ENCODE measurements at places on chromosomes 1 and 21.

DNA sequence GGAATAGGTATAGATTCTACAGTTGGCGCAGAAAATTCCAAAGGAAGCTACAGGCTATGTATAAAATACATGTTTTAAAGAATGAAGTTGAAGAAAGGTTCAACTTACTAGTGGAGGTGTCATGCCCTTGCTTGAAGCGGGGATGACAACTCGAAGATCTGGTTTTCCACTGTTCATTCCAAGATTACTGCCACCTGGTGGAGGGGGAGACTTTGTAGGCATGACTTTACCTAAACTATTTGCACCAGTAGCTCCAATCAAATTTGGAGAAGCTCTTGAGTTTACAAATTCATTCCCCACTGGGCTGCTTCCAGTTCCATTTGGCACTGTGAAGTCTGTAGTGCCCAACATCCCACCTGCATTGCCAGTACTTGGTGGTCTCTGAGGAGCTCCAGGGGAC lies 81.7 kb downstream of the AXDND1 start:
- DNase-seq, result no peak

DNA sequence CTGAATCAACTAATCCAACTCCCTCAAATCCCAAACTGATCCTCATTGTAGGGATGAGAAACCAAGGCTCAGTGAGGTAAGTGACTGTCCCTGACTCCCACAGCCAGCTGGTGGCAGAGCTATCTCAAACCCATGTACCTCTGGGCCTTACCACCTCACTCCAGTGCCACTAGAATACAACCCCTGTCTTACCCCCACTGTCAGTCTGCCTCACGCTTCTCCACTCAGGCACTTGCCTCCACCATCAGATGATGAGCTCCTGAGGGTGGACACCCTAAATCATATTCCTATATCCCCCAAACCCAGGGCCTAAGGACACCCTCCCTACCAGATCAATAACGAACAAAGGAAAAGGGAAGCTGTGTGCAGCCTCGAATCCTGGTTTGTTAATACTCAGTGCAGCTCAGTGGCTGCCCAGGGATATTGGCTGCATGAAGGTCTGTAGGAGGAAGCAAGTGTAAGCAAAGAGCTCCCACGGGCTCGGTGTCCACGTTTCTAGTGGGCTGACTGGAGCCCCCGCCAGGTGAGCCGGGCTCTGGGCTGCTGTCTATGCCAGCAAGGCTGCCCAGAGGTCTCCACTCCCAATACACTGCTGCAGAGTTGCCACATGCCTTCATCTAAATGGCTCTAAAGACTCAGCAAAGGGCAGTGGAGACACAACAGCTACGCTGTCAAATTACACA lies 533.4 kb downstream of the MATN1 start:
- DNase-seq, result no peak

- DNase-seq, result no peak
Measured at GRCh38 chr1:239537795-239538194, 151.4 kb downstream of the CHRM3 start.

DNA sequence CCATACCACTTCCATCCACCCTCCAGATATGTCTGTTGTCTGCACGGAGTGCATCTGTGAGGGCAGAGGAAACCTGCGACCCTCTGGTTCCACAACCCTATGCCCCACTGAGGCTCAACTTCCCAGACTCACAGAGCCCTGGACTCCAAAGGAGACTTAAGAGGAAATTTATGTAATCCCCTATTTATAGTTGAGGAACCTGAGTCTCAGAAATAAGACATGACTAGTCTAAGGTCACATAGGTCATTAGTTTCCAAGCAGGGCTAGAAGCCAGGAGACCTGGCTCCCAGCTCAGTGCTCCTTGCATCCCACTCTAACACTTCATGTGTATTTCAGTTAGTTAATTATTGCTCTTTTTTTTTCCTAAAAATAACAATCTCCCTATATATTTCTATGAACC lies 15.7 kb upstream of the LEMD1 start:
- DNase-seq, result no peak

GRCh38 chr1:156474966-156475365 lies 25.6 kb downstream of the MEF2D start:
- DNase-seq, result no peak

- DNase-seq, result no peak
Measured at GRCh38 chr21:23811805-23812204, 1795.5 kb downstream of the MRPL39 start.

DNA sequence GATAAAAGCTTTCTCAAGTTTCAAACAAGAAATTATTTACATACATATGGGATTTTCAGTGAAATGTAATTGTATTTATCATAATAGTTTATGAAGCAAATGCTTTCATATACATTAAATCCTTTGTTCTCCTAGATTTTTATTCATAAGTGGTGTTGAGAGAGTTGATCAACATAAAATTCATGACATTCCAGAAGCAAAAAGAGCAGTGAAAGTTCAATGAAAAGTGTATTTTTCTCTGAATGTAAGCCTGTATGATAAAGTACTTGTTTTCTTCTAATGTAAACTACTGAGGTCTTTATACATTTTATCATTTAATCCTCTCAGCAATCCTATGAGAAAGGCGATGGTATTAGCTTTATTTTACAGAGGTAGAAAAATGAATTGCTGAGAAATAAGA lies 146.5 kb downstream of the PLA2G4A start:
- DNase-seq, result no peak

DNA sequence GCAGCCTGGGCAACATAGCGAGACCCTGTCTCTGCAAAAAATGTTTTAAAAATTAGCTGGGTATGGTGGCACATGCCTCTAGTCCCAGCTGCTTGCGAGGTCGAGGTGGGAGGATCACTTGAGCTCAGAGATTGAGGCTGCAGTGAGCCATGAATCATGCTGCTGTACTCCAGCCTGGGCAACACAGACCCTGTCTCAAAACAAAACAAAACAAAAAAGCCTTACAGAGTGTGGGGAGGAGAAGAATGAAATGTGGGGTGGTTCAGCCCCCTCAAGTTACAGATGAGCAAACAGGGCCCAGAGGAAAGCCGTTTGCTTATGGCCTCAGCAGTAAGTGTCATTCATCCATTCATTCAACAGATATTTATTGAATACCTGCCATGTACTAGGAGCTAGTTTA lies 40.7 kb downstream of the RPS6KA1 start:
- no peak for DNase-seq

GRCh38 chr1:109884242-109884891 lies 26.3 kb upstream of the CSF1 start:
- no peak for DNase-seq
